Right cardiac atrium (tissue), 5 donors: ENCODE measurements at places on chromosomes 7 and 10. TPM values are rescaled to one million over a fixed set of nuclear protein-coding genes. Genes with fewer than 3 reads are reported as not detected.

DNA sequence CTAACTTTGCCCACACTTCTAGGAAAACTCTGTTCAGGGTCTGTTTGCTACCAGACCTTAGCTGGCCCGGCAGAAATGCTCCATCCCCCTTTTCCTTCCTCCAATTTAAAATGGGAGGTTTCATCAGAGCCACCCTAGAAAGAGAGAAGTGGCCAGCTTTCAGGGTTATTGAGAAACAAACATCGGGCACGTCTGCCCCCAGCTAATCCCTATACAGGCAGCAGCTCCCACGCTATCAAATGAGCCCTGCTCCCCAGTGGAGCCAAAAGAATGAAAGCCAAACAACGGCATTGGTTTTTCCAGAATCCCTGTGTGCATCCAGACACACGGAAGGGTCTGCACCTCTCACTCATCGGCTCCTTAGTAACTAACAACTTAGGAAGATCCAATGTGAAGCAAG lies 132.5 kb downstream of the GRID1 start:
- no peak for DNase-seq

DNA sequence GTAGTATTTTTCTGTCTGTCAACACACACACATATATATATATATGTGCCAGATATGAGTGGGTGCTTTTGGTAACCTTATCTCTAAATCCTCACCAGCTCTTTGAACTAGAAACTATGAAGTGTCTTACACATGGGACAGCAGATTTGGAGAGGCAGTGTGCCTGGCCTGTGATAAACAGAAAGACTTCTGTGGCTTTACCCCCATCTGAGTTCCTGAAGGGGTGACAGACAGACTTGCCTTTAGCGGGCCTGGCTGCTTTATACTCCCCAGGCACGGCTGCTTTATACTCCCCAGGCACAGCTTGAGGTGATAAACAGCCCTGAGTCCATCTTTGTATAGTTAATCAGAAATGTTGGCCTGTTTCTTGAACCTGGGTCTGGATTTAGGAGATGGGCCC lies 5.6 kb downstream of the BAG3 start:
- no peak for DNase-seq

The THSD7A gene
- 2.3 TPM for total RNA-seq

The PRR15 gene
- 1.5 TPM for total RNA-seq

GRCh38 chr10:129278686-129279085 lies 188.4 kb upstream of the MGMT start:
- DNase-seq: no peak

The PLCE1 gene
- 20.9 TPM for total RNA-seq

The ANKRD2 gene
- total RNA-seq: 16.6 TPM

DNA sequence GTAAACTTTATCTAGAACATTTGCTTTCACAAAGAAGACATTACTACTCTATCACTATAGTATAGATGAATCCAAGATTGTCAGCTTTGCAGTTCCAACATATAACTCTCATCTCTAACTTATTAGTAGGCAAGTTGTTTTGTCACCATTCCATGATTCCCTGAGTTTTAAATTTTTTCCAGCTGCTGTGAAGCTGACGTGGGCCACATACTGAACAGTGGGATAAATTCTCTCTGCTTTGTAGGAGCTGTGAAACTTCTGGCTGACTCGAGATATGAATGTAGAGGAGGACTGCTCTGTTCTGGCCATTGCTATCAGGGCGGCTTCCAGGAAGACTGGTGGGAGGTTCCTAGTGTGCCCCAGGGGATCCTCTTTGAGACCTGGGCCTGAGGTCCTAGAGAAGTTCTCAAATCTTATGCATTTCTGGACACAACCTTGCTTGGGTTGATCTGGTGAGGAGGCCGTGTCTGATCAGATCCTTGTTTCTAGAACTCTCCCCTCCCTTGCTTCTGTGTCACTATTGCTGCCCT lies 58.0 kb downstream of the LSMEM1 start:
- DNase-seq: no peak

The AKR1B1 gene
- total RNA-seq: 191 TPM

The NACAD gene
- total RNA-seq: 5.3 TPM

The SLK gene
- 40.5 TPM for total RNA-seq

- DNase-seq: peak; percentile 56
Measured at GRCh38 chr10:133123746-133124356, 36.1 kb downstream of the ADGRA1 start.

- DNase-seq: no peak
Measured at GRCh38 chr10:102116656-102117055, 3.5 kb downstream of the LDB1 start.

The GPER1 gene
- total RNA-seq: 4.3 TPM

GRCh38 chr10:6182454-6183098 lies 20.2 kb upstream of the PFKFB3 start:
- DNase-seq: peak; percentile 71

DNA sequence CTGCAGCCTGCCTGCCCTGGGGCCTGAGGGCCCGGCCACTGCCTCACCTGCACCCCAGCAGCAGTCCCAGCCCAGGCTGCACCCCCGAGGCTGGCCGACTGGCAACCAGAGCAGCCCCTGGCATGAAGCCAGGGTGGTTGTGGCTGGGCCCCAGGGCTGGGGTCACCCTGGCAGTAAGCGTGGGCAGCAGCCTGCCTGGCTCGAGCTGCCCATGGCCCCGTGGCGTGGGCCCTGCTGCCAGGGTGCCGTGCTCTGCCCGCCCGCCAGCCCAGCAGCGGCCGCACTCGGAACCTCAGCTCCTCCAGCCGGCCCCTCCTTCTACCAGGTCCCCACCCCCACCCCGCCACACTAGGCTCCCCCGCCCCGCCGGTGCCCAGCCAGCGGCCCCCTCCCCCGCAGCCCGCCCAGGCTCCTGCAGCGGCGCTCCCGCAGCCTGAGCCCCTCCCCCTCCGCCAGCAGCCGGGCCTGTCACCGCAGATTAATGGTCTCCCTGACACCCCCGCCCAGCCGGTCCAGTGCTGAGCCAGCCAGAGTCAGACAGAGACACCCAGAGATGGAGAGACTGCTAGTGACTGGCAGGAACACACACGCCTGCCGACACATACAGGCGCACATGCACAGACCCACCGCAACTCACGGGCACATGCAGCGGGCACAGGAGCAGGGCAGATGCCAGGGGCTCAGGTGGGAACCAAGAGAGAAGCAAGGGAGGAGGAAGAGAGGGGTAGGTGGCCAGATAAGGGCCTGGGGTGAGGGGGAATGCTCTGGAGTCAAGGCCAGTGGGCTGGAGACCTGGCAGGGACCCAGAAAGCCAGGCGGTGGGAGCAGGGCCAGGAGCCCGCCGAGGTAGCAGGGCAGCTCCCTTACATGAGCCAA lies 22.4 kb downstream of the KCNH2 start:
- DNase-seq: peak; percentile 87

The LHFPL3 gene
- total RNA-seq: not detected

The NEUROG3 gene
- not detected for total RNA-seq

GRCh38 chr7:4040109-4040928 lies 641.8 kb upstream of the FOXK1 start:
- no peak for DNase-seq

GRCh38 chr7:151470711-151471110 lies 30.8 kb upstream of the CRYGN start:
- DNase-seq: no peak

DNA sequence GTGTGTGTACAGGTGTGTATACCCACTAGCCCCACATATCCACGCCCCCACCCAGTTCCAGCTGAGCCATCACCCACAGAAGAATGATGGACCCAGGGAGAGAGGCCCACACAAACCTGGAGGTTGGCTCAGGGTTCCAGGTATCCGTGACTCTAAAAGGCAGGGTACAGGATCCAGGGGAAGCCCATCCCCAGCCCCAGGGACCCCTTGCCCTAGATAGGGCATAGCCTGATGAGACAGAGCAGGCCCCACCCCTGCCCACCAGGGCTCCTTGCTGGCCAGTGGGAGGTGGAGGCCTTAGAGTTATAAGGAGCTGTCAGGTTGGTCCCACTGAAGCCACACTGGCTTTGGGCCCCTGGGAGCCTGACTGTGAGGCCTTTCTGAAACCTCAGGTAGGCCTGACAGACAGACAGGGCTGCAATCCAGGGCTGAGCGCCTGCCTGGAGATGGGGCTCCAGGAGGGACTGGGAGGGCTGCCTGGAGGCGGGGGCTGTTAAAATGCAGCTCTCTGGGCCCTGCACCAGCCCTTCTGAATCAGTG lies 93.5 kb downstream of the WDR11 start:
- no peak for DNase-seq

- no peak for DNase-seq
Measured at GRCh38 chr10:126302476-126302756, 85.9 kb downstream of the ADAM12 start.

The ITGA8 gene
- 4.9 TPM for total RNA-seq

DNA sequence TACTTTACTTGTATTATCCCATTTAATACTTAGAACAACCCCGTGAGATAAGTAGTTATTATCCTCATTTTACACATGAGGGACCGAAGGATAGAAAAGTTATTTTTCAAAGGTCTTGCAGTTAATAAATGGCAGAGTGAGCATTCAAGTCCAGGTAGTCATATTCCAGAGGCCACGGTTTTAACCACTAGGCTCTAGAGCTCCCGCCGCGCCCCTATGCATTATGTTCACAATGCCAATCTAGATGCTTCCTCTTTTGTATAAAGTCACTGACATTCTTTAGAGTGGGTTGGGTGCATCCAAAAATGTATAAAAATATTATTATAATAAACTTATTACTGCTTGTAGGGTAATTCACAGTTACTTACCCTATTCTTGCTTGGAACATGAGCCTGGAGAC lies 11.4 kb upstream of the CFAP69 start:
- no peak for DNase-seq

DNA sequence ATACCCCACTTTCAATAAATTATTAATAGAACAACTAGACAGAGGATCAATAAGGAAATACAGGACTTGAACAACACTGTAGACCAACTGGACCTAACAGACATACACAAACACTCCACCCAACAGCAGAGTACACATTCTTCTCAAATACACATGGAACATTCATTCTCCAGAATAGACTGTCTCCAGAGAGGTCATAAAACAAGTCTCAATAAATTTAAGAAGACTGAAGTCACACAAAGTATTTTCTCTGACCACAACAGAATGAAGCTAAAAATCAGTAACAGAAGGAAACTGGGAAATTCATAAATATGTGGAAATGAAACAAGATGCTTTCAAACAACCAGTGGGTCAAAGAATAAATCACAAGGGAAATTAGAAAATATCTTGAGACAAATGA lies 119.8 kb downstream of the SMURF1 start:
- no peak for DNase-seq

DNA sequence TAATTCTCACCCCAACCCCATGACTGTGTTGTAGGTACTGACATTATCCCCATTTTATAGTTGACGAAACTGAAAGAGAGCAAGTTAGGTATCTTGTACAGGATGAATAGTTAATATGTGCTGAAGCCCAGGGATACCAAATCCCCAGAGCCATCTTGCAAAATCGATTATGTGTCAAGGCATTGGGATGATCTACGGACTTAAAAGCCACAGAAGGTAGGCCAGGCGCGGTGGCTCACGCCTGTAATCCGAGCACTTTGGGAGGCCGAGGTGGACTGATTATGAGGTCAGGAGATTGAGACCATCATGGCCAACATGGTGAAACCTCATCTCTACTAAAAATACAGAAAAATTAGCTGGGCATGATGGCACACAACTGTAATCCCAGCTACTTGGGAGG lies 242.4 kb upstream of the RHOBTB1 start:
- DNase-seq: no peak

- no peak for DNase-seq
Measured at GRCh38 chr7:40833191-40833887, 698.5 kb downstream of the SUGCT start.

DNA sequence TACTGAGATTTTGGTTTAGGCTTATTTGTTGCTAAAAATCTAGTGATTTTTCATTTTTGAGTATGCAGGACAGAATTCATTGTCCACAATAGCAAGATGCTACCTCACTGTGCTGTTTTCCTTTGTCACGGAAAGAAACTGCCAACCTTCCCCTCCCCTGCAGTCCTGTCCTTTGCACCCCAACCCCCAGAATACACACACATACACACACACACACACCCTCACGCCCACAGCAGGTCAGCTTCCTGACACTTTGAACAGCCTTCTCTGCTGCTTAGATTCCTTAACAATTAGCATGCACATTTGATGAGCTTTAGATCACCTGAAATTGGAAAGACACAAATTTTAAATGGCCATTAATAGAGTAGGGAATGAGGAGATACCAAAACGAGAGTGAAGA lies 32.1 kb downstream of the ARMC3 start:
- no peak for DNase-seq

The SFTPA2 gene
- not detected for total RNA-seq

- no peak for DNase-seq
Measured at GRCh38 chr7:123643495-123644441, 11.9 kb upstream of the LMOD2 start.

The RAMP3 gene
- 27.3 TPM for total RNA-seq

GRCh38 chr7:152340161-152340560 lies 95.6 kb downstream of the KMT2C start:
- no peak for DNase-seq

GRCh38 chr7:42494199-42494710 lies 257.2 kb upstream of the GLI3 start:
- no peak for DNase-seq

DNA sequence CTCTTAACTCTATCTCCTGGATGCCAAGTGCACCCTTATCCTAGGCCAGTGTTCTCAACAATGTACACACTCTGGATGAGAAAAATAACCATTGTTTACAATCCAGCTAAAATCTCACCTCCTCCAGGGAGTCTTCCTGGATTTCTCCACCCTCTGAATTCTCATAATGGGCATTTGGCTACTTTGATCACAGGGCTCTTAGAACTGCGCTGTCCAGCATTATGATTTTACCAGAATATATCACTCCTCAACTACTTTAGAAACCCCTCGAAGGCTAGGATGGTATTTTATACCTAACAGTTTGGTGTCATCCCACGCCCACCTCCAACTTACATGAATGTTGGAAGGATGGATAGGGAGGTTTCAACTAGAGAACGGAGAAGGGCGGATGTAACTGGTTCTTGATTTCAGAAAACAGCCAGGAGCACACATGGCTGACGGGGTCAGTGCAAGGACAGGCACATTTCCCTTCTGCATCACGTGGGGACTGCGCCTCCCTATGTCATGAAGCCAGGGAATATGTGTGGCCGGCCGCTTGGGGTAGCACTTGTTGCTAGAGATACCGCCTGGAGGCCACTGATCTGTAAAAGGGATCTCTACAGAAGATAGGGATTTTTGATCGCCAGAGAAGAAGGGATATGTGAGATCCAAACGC lies 1.2 kb upstream of the ATP6V0E2 start:
- DNase-seq: peak; percentile 84

GRCh38 chr10:35119378-35119777 lies 7.3 kb upstream of the CREM start:
- DNase-seq: no peak

DNA sequence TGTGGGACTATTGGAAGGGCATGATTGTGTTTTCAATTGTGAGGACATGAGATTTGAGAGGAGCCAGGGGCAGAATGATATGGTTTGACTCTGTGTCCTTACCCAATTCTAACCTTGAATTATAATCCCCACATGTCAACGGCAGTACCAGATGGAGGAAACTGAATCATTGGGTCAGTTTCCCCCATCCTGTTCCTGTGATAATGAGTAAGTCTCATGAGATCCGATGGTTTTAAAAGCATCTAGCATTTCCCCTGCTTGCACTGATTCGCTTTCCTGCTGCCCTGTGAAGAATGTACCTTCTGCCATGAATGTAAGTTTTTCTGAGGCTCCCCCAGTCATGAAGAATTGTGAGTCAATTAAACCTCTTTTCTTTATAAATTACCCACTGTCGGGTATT lies 1367.1 kb downstream of the XPNPEP1 start:
- no peak for DNase-seq

- DNase-seq: peak; percentile 93
Measured at GRCh38 chr7:32942415-32943251, 14.6 kb upstream of the FKBP9 start.

- no peak for DNase-seq
Measured at GRCh38 chr7:41544241-41544640, 158.6 kb downstream of the INHBA start.
